ENCODE measurements at places on chromosomes 7 and 10. TPM values are rescaled to one million over a fixed set of nuclear protein-coding genes. Genes with fewer than 3 reads are reported as not detected.

- peaks cover 3% of the 10 kb centered on the region for H3K36me3 ChIP-seq
- peak overlapping the region; percentile 99 for H3K27ac ChIP-seq
- DNase-seq: no peak
- peaks cover 25% of the 10 kb centered on the region for H3K27me3 ChIP-seq
Observed at GRCh38 chr7:141014125-141014523, 628 bp downstream of the MRPS33 start.

GRCh38 chr7:15178065-15178464 is 275.5 kb upstream of the DGKB start:
- DNase-seq: no peak
- H3K4me3 ChIP-seq: no peak overlapping the region
- no peaks in the 10 kb centered on the region for H3K4me1 ChIP-seq
- H3K36me3 ChIP-seq: no peaks in the 10 kb centered on the region
- no peak overlapping the region for H3K27ac ChIP-seq

DNA sequence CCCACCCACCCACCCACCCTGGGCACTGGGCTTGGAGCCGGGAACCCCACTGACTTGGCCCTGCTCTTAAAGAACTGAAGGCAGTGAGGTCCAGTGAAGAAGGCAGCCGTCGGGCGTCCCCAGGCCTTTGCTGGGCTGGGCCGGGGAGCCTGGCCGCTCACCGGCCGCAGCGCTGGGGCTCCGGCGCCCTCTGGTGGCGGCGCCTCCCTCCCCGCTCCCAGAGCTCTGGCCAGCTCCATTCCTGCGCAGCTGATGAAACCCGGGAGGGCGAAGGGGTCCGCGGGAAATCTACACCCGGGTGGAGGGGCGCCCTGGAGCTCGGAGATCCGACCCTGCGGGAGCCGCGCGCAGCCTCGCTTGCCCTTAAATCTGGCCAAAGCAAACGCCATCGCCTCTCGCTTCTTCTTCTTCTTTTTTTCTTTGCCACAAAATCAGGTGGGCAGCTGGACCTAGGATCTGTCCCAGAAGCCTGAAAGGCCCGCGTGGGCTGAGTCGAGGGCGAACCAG is 1.7 kb upstream of the CXCL12 start:
- peak overlapping the region; percentile 72 for H3K4me3 ChIP-seq
- H3K27ac ChIP-seq: no peak overlapping the region
- H3K4me1 ChIP-seq: peaks cover 14% of the 10 kb centered on the region
- H3K36me3 ChIP-seq: no peaks in the 10 kb centered on the region
- H3K27me3 ChIP-seq: peaks cover 56% of the 10 kb centered on the region

DNA sequence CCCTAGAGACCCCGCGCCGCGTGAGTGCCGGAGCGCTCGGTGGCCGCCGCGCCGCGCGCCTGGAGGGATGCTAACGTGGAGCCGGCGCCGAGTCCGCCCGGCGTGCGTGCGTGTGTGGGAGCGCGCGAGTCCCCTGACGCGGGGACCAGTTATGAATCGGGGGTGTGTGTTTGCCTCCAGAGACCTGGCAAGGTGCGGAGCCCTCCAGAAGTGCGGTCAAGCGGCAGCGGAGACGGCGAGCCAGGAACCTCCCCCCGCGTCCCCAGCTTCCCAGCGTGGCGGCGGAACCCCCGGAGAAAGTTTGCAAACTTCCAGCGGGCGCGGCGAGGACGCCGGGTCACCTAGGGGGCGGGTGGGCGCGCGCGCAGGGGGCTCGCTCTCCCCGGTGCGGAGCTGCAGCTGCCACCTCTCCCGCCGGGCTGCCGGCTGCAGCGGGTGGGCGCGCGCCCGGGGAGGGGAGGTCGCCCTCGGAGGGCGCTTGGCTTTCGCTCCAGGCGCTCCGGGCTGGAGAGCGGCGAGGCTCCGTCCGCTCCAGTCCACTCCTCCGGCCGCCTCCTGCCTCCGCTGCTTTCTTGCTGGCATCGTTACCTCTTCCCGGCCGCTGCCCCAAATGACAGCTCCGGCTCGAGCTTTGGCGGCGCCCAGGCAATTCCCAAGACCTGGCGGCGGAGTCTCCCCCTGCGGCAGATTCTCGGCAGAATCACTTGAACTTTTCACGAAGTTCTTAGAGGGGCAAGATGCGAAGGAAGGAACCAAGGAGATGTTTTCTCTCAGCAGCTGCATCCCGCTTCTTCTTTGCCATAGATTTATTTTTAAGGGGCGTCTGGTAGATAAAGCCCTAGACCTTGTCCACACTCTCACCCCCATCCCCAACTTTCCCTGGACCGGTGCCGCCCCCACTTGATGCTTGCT is 2.3 kb upstream of the CREB5 start:
- H3K4me3 ChIP-seq: peak overlapping the region; percentile 100
- DNase-seq: peak; percentile 41
- peaks cover 33% of the 10 kb centered on the region for H3K4me1 ChIP-seq
- H3K36me3 ChIP-seq: no peaks in the 10 kb centered on the region
- peaks cover 61% of the 10 kb centered on the region for H3K27me3 ChIP-seq

DNA sequence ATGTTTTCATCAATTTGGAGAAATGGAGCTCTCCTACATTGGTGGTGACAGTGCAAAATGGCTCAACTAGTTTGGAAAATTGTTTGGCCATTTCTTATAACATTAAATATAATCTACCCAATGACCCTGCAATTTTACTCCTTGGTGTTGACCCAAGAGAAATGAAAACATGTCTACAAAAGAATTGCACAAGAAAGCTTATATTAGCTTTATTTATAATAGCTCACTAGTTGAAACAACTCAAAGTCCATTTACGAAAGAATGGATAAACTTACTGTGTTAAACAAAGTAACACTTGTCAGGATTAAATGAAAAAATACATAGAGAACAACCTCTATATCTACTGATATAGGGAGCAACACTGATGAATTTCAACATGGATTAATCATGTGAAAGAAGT is 539.9 kb downstream of the DNAJB9 start:
- H3K4me1 ChIP-seq: no peaks in the 10 kb centered on the region
- no peak overlapping the region for H3K4me3 ChIP-seq
- H3K27me3 ChIP-seq: no peaks in the 10 kb centered on the region
- no peak for DNase-seq
- H3K27ac ChIP-seq: no peak overlapping the region

DNA sequence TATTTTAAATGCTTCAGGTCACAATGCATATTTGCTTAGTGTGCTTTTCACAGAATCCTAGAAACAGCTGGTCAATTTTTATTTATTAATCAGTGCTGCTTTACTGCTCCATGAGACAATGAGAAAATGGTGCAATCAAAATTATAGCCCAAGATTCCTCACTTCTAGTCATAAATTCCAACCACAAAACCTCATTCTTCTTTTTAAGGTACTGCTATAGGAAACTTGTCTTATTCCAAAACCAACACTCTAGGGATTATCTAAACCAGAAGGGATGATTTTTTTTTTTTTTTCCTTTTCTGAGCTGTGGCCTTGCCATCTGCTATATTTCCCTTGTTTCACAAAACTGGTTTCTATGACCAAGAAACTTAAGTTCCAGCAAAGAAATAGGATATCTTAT is 64.0 kb upstream of the SEMA3A start:
- no peak overlapping the region for H3K4me3 ChIP-seq
- no peak for DNase-seq
- peaks cover 32% of the 10 kb centered on the region for H3K4me1 ChIP-seq
- H3K27me3 ChIP-seq: no peaks in the 10 kb centered on the region
- H3K27ac ChIP-seq: no peak overlapping the region
- no peaks in the 10 kb centered on the region for H3K36me3 ChIP-seq

GRCh38 chr10:97713826-97714400 is 383 bp downstream of the MARVELD1 start:
- peak; percentile 57 for DNase-seq
- H3K36me3 ChIP-seq: peaks cover 3% of the 10 kb centered on the region
- peak overlapping the region; percentile 97 for H3K4me3 ChIP-seq
- peak overlapping the region; percentile 99 for H3K27ac ChIP-seq

The LRRTM3 gene
- total RNA-seq: 2.3 TPM

The HYAL4 gene
- total RNA-seq: not detected

- H3K27ac ChIP-seq: peak overlapping the region; percentile 77
- no peaks in the 10 kb centered on the region for H3K27me3 ChIP-seq
- peak; percentile 34 for DNase-seq
- no peak overlapping the region for H3K4me3 ChIP-seq
Observed at GRCh38 chr10:31083765-31084184, 52.1 kb upstream of the ZNF438 start.

- no peak overlapping the region for H3K27ac ChIP-seq
- no peak for DNase-seq
- no peaks in the 10 kb centered on the region for H3K36me3 ChIP-seq
- H3K4me3 ChIP-seq: no peak overlapping the region
Observed at GRCh38 chr7:47653550-47654411, 71.9 kb upstream of the TNS3 start.

The SMO gene
- total RNA-seq: 104 TPM

The SLC13A1 gene
- total RNA-seq: not detected

DNA sequence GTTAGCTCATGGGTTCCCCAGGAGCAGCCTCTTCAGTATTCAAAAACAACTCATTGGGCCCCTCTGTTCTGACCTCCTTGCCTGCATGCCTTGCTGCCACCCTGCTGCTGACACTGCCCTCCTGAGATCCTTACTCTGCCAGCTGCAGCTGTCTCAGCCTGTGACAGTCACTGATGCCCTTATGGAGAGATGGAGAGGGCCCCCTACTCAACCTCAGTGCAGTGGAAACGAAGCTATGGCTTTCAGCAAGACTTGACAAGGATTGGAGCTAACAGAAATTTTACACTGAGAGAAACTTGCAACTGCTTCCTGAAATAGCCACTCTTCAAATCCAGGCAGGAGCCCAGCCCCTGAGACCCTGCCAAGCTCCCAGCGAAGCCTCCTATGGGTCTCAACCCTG is 678.3 kb upstream of the C7orf33 start:
- no peak overlapping the region for H3K27ac ChIP-seq
- no peaks in the 10 kb centered on the region for H3K36me3 ChIP-seq
- no peaks in the 10 kb centered on the region for H3K4me1 ChIP-seq
- no peak for DNase-seq
- no peak overlapping the region for H3K4me3 ChIP-seq

DNA sequence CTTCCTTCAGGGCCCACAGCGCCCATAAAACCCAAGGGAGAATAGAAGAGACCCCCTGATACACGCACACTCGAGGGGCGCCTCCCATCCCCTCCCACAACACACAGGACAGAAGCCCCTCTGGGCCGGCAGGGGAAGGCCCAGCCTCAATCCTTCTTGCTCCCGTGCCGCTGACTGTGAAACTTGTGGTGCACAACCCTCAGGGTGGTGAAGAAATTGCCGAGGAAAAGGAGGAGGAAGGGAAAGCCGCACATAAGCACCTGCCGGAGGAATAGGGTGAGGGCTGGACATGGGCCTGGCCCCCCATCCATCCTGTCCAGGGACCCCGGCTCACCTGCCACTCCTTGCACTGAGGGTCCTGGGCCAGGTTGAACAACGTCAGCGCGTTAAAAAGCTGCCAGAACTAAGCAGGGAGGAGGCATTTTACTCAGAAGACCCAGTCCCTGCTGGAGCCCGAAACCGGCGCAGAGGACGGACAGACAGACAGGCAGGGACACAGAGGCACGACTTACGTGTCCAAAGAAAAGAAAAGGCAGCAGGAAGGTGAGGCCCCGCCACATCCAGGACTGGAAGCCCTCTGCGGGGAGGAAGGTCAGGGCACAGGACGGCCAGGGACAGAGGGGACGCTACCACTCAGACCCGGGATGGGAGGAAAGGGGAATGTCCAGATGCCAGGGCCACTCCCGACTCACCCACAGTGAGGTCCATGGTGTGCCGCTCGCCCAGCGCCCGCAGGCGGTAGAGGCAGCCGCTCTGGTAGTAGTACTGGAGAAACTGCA is 7.2 kb downstream of the TMEM120A start:
- peak overlapping the region; percentile 12 for H3K4me3 ChIP-seq
- H3K4me1 ChIP-seq: peaks cover 17% of the 10 kb centered on the region
- peak overlapping the region; percentile 19 for H3K27ac ChIP-seq

The TEX36 gene
- total RNA-seq: not detected

The POU6F2 gene
- total RNA-seq: 7.6 TPM

- DNase-seq: no peak
- no peak overlapping the region for H3K4me3 ChIP-seq
- H3K27me3 ChIP-seq: no peaks in the 10 kb centered on the region
- H3K27ac ChIP-seq: no peak overlapping the region
- H3K36me3 ChIP-seq: peaks cover 5% of the 10 kb centered on the region
Observed at GRCh38 chr10:103843854-103844570, 11.4 kb downstream of the SH3PXD2A start.

The FRMPD2 gene
- 0.26 TPM for total RNA-seq

The ETV1 gene
- 89.4 TPM for total RNA-seq

The KIAA1217 gene
- total RNA-seq: 10.5 TPM

The CCSER2 gene
- 47.4 TPM for total RNA-seq

DNA sequence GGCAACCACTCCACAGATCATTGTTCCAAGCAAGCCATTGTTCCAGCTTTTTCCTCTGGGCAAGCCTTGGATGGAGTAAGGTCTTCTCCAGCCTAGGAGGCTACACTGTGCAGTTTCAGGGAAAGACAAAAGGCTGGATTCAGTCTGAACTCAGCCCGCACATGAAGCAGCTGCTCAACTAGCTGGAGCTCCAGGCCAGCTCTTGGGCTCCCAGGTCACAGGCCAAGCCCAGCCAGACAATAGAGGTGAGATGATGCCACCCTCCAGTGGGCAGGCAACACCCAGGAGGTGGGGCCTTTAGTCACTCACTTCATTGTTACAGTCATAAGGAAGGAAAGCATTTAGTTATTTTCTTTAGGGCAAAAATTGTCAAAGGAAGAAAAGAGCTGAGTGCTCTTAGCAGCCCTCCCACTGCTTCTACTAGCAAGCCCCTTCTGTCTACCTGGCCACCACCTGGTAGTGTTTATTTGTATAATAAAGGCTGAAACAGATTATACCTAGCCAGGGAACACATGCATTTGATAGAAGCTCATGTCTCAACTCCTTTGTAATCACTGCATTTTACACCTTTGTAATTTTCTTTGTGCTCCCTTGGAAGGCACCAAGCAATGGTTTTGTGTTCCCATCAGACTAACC is 253.4 kb downstream of the WDR11 start:
- H3K4me3 ChIP-seq: no peak overlapping the region
- H3K27ac ChIP-seq: no peak overlapping the region
- H3K36me3 ChIP-seq: no peaks in the 10 kb centered on the region
- H3K27me3 ChIP-seq: peaks cover 2% of the 10 kb centered on the region

The PRKG1 gene
- total RNA-seq: 4.4 TPM

GRCh38 chr10:102603946-102604345 is 40.3 kb upstream of the TRIM8 start:
- no peaks in the 10 kb centered on the region for H3K36me3 ChIP-seq
- H3K27ac ChIP-seq: no peak overlapping the region
- peaks cover 14% of the 10 kb centered on the region for H3K4me1 ChIP-seq
- H3K4me3 ChIP-seq: no peak overlapping the region
- no peaks in the 10 kb centered on the region for H3K27me3 ChIP-seq

DNA sequence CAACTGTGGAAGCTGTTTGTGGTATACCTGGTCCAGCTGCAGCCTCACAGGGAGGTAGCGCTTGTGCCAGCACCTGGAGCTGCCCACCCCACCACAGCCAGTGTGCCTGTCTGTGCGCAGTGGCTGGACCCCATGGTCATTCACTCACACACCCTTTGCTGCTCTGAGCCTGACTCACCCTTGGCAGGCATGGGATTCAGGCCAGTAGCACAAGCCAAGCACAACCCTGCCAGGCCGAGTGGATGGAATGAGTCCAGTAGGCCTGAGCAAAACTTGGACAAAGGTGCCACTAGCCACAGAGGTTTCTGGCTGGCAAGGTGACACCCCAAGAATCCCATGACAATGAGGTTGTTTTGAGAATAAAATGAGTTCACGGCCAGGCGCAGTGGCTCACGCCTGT is 19.0 kb downstream of the RBM48 start:
- no peak overlapping the region for H3K4me3 ChIP-seq
- H3K27me3 ChIP-seq: peaks cover 3% of the 10 kb centered on the region
- H3K36me3 ChIP-seq: no peaks in the 10 kb centered on the region
- no peak for DNase-seq

The CALCR gene
- total RNA-seq: 0.07 TPM

The KIAA1549 gene
- total RNA-seq: 34.8 TPM

- H3K27me3 ChIP-seq: no peaks in the 10 kb centered on the region
- DNase-seq: no peak
- H3K27ac ChIP-seq: no peak overlapping the region
- H3K36me3 ChIP-seq: no peaks in the 10 kb centered on the region
- H3K4me1 ChIP-seq: peaks cover 42% of the 10 kb centered on the region
Observed at GRCh38 chr10:71244431-71245419, 32.4 kb downstream of the UNC5B start.
